NCI-H345 (cell line): ENCODE measurements at places on chromosomes 16 and 17.

- peak; percentile 96 for DNase-seq
Observed at GRCh38 chr17:78313735-78314648, 45.9 kb downstream of the SOCS3 start.

GRCh38 chr17:80783971-80784370, 207.7 kb upstream of the CHMP6 start:
- no peak for DNase-seq

DNA sequence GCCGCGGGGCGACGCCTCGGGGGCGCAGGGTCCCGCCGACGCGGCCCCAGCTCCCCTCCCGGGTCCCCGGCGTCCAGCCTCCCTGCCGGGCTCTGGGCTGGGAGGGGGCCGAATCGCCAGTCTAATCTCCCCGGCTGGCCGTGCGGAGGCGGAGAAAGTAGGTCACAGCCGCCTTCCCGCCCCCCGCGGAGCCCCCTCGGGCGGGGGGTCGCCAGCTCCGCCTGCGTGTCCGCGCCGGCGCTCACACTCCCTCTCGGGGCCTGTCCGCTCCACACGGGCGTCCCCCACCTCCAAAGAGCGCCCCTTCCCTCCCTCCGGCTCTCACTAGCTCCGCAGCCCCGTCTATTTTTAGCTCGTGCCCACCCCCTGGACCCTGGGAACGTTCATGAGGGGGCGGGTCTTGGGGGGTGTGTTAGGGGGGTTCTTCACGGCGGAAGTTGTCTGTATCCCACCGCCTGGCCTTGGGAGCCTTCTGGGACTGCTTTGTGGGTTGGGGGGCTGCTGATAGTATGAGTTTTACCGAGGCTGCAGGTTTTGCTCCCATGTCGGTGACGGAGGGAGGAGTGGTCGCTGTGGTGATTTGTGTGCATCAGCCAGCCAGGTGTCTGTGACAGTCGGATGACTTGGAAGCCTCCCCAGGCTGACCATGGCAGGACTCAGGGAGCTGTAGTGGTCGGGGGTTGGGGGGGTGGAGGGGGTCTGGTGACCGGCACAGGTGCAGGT, 1.1 kb downstream of the ATP1B2 start:
- DNase-seq: no peak

DNA sequence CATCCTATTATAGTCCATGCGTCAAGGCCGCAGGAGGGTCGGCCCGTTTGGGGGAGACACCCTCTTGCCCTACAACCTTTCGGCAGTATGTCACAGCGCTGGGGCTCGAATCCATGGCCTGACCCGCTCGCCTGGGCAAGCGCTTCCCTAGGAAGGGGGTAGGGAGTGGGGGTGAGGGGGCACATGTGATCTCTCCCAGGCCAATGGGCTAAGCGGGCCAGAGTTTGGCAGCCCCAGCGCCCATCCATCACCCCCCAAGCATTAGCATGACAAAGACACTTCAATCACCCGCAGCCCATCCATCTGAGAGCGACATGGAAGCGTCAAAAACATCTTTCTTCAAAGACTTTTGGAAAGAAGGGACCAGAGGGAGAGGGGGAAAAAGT, at the start of gene HOXB1:
Gene HOXB1 (minus strand): TSS at position 125 of the 386 bp plus-strand sequence. CDS start 107 bp downstream, at position 18.
- DNase-seq: no peak

DNA sequence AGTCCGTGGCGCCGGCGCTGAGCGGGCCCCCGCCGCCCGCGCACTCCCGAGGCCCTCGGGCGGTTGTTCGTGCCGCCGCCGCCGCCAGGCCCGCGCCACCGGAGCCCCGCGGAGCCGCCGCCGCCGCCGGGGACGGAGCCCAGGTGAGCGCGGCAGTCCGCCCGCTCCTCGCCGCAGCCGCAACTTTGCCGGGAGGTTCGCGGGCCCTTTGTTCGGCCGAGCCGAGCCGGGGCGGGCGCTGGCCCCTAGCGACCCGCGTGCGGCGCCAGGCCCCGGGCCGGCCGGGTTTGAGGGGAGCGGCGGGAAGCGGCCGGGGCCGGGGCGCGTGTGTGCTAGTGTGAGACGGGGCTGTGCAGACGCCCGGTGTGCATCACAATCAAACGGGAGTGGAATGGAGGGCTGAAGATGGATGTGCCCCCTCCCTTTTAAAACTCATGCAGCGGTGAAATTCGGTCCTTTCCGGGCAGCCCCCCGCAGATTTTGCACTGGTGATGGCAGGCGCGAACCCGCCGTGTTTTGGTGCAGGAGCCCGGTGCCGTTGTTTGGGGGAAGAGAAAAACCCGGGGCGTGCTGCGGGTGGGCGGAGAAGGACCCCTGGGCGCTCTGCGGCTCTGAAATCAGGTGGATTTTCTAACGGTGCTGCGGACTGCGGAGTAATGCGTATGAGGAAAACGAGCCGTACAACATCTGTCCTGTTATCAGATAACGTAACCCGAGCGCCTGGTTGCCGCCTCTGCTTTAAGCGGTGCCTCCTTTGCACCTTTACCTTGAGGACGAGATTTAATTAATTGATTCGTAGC, 823 bp downstream of the TNRC6C start:
- peak; percentile 44 for DNase-seq

- DNase-seq: no peak
Observed at GRCh38 chr16:2343211-2343610, 2.7 kb upstream of the ABCA3 start.

DNA sequence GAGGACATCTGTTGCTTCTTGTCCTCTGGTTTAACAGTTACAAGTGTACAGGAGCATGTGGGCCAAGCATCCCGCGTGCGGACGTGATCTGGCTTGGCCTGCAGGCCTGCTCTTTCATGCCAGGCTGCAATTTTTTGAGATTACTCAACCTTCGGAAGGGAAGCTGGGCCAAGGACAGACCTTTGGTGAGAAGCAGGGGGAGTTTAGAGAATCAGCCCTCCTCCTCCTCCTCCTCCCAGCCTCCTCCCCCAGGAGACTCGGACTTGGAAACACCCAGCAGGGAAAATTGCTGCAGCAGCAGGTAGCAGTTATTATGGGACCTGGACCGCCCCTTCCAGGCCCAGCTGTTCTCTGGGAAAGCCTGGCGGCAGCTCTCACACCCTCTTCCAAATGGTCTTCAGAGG, 5.1 kb upstream of the KLHL36 start:
- DNase-seq: no peak

DNA sequence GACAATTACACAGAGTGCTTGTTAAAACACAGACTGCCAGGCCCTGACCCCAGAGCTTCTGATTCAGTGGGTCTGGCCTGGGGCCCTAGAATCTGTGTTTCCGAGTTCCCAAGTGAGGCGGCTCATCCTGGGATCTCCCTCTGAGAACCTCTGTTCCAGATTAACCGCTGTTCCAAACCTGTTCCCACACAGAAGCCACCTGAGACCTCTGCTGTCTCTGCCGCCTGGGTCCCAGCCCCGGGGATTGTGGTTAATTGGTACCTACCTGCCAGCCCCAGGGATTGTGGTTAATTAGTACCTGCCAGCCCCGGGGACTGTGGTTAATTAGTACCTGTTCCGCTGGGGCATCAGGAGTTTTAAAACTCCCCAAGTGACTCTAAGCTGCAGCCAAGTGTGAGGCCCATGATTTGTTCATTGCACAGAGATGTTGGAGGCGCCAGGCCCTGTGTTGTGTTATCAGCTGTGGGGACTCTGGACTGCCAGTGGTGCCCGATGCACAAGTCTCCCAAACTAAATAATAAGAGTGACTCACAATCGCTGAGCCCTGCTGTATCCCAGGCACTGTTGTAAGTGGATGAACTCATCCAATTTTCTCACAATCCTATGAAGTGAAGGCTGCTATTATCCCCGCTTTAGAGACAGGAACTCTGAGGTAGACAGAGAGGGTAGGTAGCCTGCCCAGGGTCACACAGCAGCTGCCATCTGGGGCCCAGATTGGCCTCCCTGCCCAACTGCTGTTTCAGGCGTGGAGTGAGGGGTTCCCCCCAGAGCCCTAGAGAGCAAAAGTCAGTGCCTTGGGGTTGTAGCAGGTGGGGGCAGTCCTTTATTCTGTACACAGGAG, 219.7 kb downstream of the IRF8 start:
- DNase-seq: no peak

GRCh38 chr17:65297384-65297783, 160.2 kb downstream of the RGS9 start:
- DNase-seq: no peak

GRCh38 chr17:2083613-2084035, 28.7 kb downstream of the HIC1 start:
- no peak for DNase-seq

DNA sequence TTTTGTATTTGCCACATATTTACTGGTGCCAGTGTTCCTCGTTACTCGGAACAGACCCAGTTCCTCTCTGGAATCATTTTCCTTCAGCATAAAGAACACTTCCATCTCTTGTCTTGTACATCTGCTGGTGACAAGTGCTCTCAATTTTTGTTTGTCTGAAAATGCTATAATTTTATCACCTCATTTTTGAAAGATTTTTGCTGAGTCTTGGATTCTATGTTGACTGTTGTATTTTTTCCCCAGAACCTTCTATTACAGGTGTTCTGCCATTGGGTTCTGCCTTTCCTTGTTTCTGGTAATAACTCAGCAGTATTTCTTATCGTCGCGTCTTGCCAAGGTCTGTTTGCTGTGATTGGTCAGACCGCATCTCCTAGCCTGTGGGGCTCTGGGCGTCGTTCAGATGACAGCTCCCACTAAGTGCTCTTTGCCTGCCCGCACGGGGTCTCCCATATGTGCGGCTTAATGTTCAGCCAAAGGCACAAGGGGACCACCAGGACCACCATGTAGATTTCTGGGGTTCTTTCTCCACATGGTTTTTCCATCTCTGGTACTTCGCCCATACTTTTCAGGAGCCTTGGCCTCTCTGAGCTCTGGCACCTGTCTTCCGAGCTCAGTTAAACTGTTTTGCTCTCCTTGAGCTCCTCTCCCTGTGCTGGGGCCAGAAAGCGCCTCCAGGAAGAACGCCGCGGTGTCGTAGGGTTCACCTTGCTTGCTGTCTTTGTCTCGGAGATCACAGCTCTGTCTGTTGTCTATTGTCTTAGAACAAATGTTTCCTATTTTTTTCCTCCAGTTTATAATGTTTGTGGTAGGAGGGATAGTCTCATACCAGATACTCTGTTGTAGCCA, 80.0 kb downstream of the METRNL start:
- no peak for DNase-seq

DNA sequence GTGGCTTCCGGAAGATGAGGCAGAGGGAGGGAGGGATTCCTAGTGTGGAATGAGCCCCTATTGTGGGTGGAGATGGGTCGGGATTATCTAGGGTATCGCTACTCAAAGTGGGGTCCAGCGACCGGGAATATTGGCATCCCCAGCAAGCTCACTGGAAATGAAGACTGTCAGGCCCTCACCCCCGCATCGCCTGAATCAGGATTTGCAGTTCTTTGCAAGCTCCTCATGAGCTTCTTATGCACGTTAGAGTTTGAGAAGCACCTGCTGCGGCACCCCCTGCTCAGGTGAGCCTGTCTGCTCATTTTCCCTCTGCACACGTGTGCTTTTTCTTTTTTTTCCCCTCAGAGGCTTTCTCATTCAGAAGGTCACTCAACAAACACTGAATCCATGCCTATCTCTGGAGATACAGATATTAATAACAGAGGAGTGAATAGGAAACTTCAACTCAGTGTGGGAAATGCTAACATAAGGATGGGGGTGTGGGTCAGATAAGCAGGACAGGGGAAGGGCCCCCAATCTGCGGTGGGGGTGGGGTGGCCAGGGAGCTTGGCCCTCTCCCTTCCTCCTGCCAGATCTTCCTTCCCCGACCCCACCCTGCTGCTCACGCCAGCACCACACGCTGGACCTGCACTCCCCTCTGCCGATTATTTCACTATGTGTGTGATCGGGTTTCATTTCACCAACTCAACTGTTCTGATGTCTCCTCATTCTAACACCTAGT, 67.7 kb upstream of the NFAT5 start:
- no peak for DNase-seq

DNA sequence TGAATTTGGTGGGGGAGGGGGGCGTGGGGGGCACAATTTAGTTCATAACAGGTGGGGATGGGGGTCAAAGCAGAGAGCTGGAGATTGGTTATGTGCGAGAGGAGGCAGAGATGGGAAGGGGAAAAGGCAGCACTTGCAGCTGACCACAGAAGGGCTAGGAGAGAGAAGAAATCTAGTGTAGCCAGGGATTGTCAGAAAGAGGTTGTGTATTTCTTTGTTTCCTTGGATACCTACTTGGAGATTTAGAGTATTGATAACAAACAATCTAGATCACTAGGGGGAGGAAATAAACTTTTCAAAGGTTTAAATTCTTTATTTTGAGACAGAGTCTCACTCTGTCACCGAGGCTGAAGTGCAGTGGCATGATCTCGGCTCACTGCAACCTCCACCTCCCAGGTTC, 47.1 kb upstream of the YPEL2 start:
- no peak for DNase-seq

DNA sequence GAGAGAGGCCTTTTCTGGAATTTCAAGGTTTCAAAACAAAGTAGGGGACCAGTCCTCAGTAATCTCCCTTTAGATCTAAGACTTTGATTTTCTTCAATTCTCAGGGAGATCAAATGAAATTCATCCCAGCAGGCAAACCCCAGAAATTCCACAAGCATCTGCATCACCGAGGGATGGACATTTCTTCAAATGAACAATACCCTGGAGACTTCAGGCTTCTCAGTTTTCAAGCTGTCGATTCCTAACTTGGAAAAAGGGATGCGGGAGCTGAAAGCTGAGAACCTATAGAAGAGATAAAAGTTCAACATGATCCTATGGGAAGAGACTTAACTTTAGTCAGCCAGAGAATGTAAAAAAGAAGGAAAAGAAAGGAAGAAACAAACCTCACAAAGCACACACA, 296.9 kb upstream of the CDH5 start:
- DNase-seq: no peak

DNA sequence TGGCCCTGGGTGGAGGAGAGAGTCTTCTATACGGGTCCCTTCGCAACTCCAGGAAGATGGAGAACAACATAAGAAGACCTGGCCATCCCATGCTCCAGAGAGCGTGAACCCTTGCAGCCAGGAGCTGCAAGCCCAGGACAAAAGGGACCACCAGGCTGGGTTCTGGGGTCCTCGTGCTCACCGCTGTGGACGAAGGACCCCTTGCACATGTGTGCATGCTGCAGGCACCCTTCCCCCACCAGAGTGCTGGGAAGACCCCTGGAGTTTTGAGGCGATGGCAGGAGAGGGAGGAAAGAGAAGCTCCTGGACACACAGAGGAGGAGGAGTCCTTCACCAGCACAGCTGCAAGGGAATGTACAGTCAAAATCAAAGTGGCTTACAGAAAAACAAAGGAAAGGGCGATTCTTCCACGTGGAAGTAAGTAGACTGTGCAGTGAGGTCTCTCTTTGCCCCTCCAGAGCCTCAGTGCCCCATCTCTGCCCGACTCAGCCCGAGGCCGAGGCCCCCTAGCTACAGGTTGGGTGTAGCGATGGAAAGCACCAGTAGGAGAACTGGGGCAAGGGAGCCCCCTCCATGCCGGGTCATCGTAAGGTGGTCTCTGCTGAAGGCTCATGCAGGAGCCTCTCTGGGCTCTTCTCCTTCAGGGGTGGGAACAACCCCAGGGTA, 51.3 kb downstream of the PIMREG start:
- no peak for DNase-seq

DNA sequence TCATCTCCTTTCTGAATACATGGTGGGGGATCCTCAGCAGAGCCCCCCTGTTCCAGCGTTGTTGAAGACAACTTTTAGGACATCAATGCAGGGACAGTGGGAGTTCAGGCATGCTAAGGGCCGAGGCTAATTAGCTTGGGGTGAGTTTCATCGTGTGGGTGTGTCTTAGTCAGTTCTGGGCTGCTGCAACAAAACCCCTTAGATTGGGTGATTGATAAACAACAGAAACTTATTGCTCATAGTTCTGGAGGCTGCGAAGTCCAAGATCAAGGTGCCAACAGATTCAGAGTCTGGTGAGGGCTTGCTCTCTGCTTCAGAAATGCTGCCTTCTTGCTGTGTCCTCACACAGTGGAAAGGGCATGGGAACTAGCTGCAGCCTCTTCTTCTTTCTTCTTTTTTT, 214.0 kb downstream of the NTN1 start:
- DNase-seq: no peak
